Left lobe of liver (tissue), 2 donors: ENCODE measurements at places on chromosomes 7 and 10. TPM values are rescaled to one million over a fixed set of nuclear protein-coding genes. Genes with fewer than 3 reads are reported as not detected.

GRCh38 chr7:91344911-91345310 is 80.7 kb downstream of the FZD1 start:
- no peak for DNase-seq

The PWWP2B gene
- 5.8 TPM for total RNA-seq

The TUBB8 gene
- total RNA-seq, result not detected

GRCh38 chr7:157691586-157692459 is 355.0 kb downstream of the DNAJB6 start:
- no peak for DNase-seq

DNA sequence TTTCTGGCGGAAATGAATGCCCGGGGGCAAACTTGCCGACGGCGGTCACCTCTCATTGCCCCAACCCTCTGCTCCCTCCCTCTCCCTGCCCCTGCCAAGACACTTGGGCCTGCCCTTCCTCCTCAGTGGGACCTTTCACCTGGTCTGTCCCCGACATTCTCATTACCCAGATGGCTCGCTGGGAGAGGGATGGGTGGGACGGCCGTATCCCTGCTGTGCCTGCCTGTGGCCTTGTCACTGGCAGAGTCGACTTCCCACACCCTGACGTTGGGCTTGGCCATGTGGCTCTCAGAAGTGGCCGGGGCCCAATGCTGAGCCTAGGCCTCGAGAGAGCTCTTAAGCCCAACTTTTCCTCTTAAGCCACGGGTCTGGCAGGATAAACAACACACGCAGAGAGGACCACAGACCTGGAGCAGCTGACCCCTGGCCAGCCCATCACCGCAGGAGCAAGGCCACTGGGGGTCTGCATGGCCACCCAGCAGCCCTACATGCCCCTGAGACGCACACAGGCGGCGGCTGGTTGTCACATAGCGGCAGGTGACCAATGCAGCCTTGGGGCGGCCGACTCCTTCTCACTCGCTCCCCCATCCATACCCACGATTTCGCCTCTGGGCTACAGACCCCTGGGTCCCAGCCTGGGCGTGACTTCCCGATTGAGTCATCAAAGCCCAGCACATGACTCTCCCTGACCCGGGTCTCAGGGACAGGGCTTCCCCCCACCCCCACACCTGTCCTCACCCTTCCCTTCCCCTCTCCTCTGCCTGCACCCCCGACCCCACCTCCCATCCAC is 40.1 kb downstream of the SLC29A4 start:
- DNase-seq, result no peak
